ENCODE measurements at places on chromosomes 5 and 9. TPM values are rescaled to one million over a fixed set of nuclear protein-coding genes. Genes with fewer than 3 reads are reported as not detected.
A peak's percentile ranks its signal among the peaks of the same experiment; 100 is the strongest.

Gene SLC34A1
- total RNA-seq = 0.09 TPM

Gene OR1N2
- not detected for total RNA-seq

Gene C9
- not detected for total RNA-seq

Gene ZDHHC11B
- total RNA-seq = 0.40 TPM

Gene NRG2
- 0.18 TPM for total RNA-seq

Gene GABRA1
- not detected for total RNA-seq

Gene CDKN2B-AS1
- 0.58 TPM for total RNA-seq

Gene ST6GALNAC4
- total RNA-seq = 43.2 TPM

- H3K36me3 ChIP-seq = peaks cover 7% of the 10 kb centered on the region
- H3K4me1 ChIP-seq = no peaks in the 10 kb centered on the region
- H3K27me3 ChIP-seq = no peaks in the 10 kb centered on the region
- no peak for DNase-seq
- H3K4me3 ChIP-seq = no peak overlapping the region
- H3K27ac ChIP-seq = no peak overlapping the region
Observed at GRCh38 chr5:69404659-69405330, 10.1 kb upstream of the MARVELD2 start.

DNA sequence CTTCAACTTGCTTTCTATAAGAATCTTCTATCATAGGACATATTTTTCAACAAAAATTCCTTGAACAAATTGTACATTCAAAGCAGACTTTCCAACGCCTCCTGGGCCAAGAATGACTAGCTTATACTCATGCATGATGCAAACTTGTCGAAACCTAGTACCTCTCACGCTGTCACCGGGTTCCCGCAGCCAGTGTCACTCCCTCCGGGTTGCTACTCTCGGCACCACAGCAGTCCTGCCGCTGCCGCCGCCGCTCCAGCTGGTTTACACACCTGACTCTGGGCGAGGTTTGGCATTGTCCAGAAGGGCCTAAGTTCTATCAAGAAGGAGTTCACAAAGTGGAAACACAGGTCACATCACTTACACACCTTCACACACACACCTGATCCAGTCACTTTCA is 244.4 kb downstream of the ADAMTSL1 start:
- H3K4me3 ChIP-seq = no peak overlapping the region
- H3K27ac ChIP-seq = no peak overlapping the region
- DNase-seq = no peak
- no peaks in the 10 kb centered on the region for H3K36me3 ChIP-seq
- H3K4me1 ChIP-seq = no peaks in the 10 kb centered on the region
- no peaks in the 10 kb centered on the region for H3K27me3 ChIP-seq

GRCh38 chr5:55191165-55191564 is 18.2 kb upstream of the CDC20B start:
- DNase-seq = no peak
- H3K36me3 ChIP-seq = no peaks in the 10 kb centered on the region
- H3K27ac ChIP-seq = no peak overlapping the region
- H3K4me3 ChIP-seq = no peak overlapping the region

GRCh38 chr9:137138058-137138721 is 764 bp upstream of the GRIN1 start:
- no peaks in the 10 kb centered on the region for H3K4me1 ChIP-seq
- DNase-seq = no peak
- H3K36me3 ChIP-seq = no peaks in the 10 kb centered on the region
- H3K27ac ChIP-seq = no peak overlapping the region

- H3K4me3 ChIP-seq = peak overlapping the region; percentile 99
- H3K27ac ChIP-seq = peak overlapping the region; percentile 99
- no peaks in the 10 kb centered on the region for H3K27me3 ChIP-seq
Observed at GRCh38 chr5:181259974-181260719, 796 bp downstream of the TRIM52 start.

DNA sequence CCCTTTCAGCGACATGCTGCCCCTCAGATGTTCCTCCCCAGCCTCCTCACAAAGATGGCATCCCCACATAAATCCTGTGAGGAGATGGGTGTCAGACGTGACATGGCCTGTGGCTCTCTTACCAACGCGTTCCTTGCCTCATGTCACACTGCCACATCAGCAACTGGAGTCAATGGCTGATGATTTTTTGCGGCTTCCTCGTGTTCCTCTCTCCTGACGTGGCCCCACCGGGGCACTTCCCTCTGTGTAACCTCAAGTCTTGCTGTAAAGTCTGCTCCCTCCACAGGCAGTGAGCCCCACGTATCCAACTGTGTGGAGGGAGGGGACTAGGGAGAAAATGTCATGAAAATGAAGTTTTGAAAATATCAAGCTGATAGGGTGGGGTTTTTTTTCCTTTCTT is 53.2 kb upstream of the SHISAL2B start:
- H3K27ac ChIP-seq = no peak overlapping the region
- no peak overlapping the region for H3K4me3 ChIP-seq
- no peaks in the 10 kb centered on the region for H3K27me3 ChIP-seq
- H3K4me1 ChIP-seq = no peaks in the 10 kb centered on the region
